IMR-90 (cell line): ENCODE measurements at places on chromosomes 5 and 9. TPM values are rescaled to one million over a fixed set of nuclear protein-coding genes. Genes with fewer than 3 reads are reported as not detected.

The PPP2CA gene
- total RNA-seq: 70.6 and 191 TPM in 2 replicates

The FOXI1 gene
- not detected in 2 replicates for total RNA-seq

DNA sequence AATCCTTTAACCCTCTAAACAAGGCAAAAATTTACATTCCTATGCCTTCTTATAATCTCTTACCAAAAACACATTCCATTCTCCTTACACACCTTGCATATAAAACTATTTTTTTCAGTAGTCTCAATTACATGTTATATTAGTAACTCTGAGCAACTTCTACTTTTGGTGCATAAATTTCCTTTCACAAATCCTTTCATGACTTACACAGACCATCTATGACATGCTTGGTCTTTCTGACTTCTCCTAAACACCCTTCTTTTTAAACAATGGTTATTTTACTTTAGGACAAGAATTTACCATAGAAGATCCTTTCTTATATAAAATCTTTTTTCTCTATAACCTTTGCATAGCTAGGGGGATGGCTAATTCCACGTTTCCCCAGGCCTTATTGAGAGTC, 208.0 kb upstream of the ARRDC3 start:
- no peak for DNase-seq

DNA sequence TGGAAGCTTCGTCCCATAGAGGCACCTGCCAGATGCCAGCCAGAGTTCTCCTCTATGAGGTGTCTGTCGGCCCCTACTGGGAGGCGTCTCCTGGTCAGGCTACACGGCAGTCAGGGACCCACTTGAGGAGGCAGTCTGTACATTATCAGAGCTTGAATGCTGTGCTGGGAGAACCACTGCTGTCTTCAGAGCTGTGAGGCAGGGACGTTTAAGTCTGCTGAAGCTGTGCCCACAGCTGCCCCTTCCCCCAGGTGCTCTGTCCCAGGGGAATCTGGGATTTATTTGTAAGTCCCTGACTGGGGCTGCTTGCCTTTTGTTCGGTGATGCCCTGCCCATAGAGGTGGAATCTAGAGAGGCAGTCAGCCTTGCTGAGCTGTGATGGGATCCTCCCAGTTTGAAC, 70.8 kb downstream of the NDUFS4 start:
- DNase-seq: no peak

- DNase-seq: no peak
These were observed 12.9 kb downstream of the WWC1 start for GRCh38 chr5:168304349-168304748.

DNA sequence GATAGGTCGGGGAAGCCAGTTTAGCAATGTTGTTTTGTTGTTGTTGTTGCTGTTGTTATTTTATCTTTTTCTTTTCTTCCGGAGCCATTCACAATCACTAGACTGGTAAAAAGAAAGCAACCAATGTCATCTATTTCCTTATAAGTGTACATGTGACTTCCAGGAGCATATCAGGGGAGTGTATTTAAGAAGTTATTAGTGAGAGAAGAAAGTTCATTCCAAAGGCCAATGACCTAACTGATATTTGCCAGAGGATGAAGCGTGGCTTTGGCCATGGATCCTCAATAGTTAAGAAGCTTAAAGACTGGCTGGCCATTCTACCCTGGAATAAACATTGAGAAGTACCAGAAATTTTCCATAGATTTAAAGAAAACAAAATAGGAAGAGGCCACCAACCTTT, 341.4 kb upstream of the RFX3 start:
- DNase-seq: no peak

- DNase-seq: no peak
These were observed 52.5 kb downstream of the GADD45G start for GRCh38 chr9:89657295-89657694.

DNA sequence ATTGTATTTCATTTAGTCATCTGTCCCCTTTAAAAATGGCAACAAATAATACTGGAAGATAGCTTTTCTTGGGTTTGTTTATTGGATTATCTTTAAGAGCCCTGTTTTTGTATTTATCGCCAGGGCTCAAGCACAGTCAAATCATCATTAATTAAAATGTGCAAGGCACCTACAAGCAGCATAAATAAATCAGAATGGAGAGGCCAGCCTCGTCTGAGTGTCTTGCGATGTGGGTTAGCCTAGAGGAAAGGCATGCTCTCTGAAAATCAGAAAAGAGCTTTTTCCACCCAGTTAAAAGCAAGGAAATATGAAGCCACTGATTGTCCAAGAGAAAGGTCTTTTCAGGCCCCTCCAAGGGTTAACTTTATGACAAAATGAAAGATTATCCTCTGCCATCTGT, 31.8 kb downstream of the ZFAND5 start:
- no peak for DNase-seq

GRCh38 chr9:82353631-82354278, 365.2 kb downstream of the SPATA31D1 start:
- DNase-seq: peak; percentile 29

DNA sequence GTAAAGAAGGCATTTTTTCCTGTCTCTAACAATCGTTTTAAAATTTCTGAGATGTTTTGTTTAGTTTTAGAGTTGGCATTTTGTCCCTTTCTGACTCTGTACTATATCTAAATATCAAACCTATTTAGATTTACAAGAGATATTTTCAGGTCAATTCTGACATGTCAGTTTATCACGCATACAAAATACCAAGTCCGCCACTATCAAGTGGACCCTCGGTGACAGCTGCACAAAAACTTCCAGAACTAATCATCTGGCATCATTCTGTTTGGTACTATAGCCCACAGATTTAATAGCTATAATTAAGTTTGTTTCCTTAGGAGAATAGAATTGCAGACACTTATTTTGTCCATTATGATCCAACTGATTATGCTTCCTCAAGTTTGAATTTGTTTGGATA, 1278.2 kb downstream of the CDH12 start:
- DNase-seq: no peak

DNA sequence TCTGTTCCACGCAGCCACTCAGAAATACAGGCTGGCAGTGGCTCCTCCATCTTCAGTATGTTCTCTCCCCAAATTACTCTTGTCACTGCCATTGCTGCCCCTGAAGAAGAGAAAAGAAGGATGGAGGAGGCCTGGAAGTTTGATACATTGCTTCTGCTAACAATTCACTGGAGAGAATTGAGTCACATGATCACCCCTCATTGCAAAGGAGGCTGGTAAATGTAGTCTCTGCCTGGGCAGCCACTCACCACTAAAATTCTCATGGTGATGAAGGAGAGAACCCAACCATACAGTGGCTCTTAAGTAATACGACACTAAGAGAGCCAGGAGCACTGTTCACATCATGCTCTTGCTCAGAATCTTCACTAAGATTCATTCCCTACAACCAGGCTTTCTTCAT, 112.0 kb downstream of the DOCK8 start:
- DNase-seq: no peak

- DNase-seq: peak; percentile 50
These were observed 72.1 kb downstream of the LRSAM1 start for GRCh38 chr9:127523312-127523851.

DNA sequence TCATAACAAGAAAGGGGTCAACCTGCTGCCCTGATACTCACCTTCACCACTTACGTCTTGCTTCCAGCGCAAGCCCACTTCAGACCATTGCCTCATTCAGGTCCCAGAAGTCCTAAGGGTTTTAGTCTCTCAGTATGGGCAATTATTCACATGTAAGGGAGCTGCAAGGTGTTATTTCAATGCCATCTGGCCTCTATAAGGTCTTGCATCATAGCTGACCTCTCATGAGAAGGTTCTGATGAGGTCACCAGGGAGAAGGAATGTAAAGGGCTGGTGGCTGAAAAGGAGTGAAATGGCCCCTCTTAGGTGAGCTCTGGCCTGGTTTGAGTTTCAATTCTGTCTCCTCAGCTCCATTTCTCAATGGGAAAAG, 1.5 kb upstream of the MARCHF3 start:
- no peak for DNase-seq
